ENCODE measurements at places on chromosomes 7 and 10. TPM values are rescaled to one million over a fixed set of nuclear protein-coding genes. Genes with fewer than 3 reads are reported as not detected.

Gene TEX36
- not detected for total RNA-seq

- DNase-seq: no peak
Measured at GRCh38 chr10:86127274-86127819, 239.2 kb downstream of the GRID1 start.

GRCh38 chr10:97567891-97568290 lies 4.7 kb upstream of the ANKRD2 start:
- no peak for DNase-seq

DNA sequence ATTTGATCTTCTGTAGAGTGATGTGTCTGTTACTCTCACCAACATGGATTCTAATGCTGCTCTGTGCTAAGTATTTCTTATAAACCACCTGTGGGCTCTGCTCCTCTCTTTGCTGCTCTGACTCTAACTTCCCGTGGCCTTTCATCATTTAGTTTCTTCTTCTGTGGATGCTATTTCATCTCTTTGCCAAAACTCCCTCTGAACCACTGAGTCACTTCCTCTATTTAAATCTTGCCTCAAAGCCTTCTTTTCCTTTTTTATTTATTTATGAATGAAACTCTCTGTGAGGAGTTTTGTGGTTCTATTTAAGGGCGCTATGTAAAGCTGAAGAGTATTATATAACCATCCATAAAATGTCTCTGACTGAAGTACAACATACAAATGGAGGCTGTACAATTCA lies 538.5 kb downstream of the SUGCT start:
- DNase-seq: no peak
